ENCODE measurements at places on chromosomes 1 and 21.

- DNase-seq, result no peak
Measured at GRCh38 chr21:26954662-26955121, 12.2 kb downstream of the ADAMTS5 start.

- DNase-seq, result peak; percentile 85
Measured at GRCh38 chr1:231626535-231626950, at the start of gene DISC1. DISC1 (plus strand) TSS chr1:231626790; CDS start chr1:231626868, 78 bp downstream.

- DNase-seq, result no peak
Measured at GRCh38 chr1:14745001-14745720, 146.7 kb downstream of the KAZN start.

GRCh38 chr1:86387916-86388627 is 8.1 kb downstream of the ODF2L start:
- no peak for DNase-seq

DNA sequence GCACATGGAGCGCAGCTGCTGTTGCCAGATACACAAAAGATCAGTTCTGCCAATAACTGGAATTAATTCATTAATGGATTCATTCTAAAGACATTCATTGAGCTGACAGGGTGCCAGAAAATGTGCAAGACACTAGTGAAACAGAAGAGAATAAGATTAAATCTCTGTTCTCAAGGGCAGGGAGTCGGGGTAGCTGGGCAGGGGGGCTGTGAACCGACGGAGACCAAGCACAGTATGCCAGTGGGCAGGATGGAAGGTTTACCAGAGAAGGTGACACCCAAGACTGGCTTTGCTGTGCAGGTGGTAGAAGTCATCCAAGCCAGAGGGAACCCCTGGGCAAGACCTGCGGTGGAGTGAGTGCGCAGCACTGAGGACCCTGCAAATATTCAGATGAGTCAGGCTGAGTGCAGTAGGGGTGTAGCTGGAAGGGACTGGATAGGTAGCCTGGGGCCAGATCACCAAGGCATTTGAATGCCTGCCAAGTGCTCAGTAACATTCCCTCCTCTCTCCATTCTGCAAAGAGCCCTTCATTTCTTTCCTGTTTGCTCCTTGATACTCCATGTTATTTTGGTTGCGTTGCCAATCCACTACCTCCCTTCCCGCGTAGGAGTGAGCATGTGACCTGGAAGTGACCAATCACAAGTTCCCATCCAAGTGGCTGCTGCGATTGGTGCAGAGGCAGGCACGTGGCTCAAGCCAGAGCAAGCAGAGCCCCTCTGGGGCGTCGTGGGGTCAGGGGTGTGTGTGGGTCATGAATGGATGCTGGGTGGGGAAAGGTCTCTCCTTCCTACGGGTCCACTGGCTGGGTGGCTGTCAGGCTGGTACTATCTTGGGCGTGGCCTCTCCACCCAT is 413.1 kb downstream of the PTPRU start:
- no peak for DNase-seq

DNA sequence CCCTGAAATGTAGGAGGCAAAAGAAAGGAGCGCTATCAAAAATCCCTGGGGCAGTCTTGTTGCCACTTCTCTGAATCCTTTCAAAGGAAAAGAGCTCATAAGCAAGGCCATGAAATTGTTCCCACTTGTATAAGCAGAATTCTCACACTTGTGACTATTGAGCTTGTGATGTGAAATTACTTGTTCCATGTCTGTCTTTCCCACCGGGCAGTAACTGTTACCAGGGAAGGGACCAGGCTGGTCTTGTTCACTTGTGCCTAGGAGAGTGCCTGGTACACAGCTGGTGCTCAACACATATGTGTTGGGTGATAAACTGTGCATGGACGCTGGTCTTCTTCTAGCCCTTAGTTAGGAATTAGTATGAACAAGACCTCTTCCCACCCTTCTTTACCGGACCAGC is 150.6 kb downstream of the CDC7 start:
- DNase-seq, result no peak

DNA sequence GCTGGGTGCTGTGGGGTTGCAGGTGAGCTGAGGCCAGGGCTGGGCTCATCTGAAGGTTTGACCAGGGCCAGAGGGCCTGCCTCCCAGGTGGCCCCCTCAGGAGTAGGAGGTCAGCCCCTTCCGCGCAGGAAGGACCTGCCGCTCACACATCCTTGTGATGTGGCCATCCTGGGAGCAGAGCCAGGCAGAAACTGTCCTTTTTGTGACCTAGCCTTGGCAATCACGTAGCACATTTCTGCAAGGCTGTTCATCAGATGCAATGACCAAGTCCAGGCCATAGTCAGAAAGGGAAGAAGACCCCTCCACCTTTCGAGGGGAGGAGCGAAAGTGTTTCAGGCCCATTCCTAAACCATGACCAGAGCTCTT is 55.5 kb upstream of the TRAPPC10 start:
- no peak for DNase-seq

- peak; percentile 89 for DNase-seq
Measured at GRCh38 chr1:12229835-12230548, at the start of gene VPS13D. VPS13D (plus strand) TSS chr1:12230030; CDS start chr1:12234267, 4,237 bp downstream.

GRCh38 chr1:169052727-169053126 is 53.8 kb upstream of the ATP1B1 start:
- DNase-seq, result peak; percentile 45

- DNase-seq, result no peak
Measured at GRCh38 chr1:214640431-214641213, 37.6 kb downstream of the CENPF start.

Data from OCI-M1 (cell line).